Activated naive CD4-positive, alpha-beta T cell (primary cell): ENCODE measurements at places on chromosomes 1 and 21.

DNA sequence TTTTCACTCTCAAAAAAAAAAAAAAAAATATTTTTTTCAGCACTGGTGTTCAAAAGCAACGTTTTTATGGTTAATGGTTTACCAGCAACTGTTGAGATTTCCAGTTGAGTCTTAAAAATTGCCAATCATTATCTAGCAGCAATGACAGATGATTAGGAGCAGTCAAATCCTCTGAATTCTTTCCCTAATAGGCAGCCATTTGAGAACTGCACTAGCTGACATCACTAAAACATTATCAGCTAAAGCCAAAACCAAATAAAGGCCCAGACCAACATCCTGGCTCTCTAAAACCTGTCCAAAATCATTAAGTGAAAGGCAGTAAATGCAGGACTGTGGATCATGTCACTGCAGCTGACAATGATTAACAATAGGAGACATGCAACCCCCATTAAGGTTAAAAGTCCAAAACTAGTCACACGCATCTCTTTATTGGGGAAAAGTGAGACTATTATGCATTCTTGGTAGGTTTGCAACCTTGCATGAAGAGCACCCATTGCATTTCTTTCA, 14.0 kb downstream of the SFPQ start:
- DNase-seq: no peak

DNA sequence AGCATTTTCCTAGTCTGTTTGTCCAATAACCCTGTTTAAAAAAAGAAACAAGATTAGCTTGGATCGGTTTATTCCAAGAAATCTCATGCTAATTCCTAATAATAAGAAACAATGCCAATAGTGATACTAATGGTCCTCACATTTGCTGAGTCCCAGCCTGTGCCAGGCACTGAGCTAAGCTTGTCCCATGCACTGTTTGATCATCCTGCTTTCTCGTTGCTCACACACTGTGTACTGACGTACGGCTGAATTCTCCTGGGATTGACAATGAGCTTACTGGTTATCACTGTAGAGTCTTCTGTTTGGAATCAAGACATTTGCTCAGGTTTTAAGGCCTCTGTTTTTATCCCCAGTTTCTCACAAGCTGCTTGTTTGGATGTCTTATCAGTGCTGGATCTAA, 71.1 kb downstream of the CACNA1E start:
- DNase-seq: no peak

- no peak for DNase-seq
Observed at GRCh38 chr21:21182401-21183010, 184.3 kb downstream of the NCAM2 start.

DNA sequence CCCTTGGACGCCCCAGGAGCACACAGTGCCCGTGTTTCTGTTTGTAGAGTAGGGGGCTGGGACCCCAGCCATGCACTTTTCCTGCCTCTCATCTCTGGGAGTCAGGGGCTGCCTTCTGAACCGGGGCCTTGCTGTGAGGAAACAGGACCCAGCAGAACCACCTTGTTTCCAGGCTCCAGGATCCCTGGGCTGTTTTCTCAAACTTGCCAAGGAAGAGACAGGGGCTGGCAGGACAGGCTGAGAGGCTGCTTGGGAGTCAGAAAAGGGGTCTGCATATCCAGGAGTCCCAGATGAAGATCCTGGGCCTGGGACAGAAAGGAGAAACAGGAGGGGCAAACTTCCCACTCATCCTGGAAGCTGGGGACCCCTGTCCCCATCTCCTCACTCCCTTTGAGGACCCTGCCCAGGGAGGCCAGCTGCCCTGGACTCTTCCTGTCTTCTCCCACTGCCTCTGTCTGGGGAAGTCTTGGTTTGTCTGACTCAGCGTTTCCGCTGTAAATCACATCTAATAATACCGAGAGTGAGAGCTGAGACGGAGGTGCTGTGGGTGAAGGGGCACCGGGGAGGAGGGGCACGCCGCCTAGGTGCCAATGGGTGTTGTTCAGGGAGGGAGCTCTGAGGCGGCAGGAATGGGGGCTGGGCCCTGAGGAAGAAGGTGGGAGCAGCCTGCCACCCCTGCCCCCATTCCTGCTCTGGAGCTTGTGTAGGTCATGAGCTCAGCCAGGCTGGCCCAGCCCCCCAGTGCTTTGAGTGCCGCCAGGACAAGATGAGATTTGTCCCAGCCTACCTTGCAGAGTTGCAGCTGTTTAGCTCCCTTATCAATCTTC, 16.7 kb downstream of the POU3F1 start:
- DNase-seq: peak; percentile 5

- no peak for DNase-seq
Observed at GRCh38 chr1:168691541-168691940, 37.5 kb downstream of the DPT start.
